Stimulated activated CD8-positive, alpha-beta memory T cell treated with anti-CD3 and anti-CD28 coated beads, Interleukin-15, amount 100 ng/mL, for 24 hours (primary cell): ENCODE measurements at places on chromosomes 13 and 19.

DNA sequence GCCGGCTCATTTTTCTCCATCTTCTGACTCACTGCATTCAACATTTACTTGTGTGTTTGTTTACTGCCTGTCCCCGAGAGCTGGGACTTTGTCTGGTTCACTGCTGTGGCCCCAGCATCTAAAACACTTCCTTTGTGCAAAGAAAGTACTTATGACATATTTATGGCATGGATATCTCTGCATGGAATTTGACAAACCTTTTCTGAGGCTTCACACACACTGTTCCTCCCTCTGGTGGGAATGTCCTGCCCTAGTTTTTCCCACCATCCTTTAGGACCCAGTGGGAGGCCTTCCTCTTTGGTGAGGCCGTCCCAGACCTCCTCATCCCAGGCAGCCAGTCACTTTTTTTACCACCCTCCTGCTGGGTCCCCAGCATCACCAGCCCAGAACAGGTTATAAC is 1.4 kb upstream of the SRRM5 start:
- DNase-seq = no peak

GRCh38 chr13:107069108-107069776 is 501.3 kb upstream of the ARGLU1 start:
- no peak for DNase-seq

GRCh38 chr19:362683-363082 is 18.1 kb upstream of the MIER2 start:
- no peak for DNase-seq

DNA sequence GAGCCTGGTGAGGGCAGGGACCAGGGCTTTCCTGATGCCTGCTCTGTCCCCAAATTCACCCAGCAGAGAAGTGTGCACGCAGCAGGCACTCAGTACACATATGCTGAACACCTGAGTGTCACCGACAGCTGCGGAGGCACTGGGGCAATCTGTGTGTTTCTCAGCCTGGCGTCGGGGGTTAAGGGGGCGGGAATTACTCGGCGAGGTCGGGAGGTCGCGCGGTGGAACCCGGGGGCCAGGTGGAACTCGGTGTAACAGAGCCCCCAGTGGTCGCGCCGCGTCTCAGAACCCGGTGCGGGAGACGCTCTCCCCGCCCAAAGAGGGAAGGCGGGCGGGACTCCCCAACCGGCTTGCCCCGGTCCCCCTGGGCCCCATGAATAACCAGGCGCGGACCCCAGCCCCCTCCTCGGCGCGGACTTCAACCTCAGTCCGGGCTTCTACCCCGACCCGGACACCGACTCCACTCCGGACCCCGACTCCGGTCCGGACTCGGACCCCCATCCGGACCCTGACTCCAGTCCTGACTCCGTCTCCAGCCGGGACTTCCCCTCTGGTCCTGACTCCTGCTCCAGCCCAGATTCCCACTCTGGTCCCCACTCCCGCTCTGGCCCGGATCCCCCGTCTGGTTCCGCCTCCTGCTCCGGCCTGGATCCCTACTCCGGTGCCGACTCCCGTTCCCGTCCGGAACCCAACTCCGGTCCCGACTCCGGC is at the start of gene SELENOV:
TSS of gene SELENOV (plus strand) at position 300 of the 711 bp plus-strand sequence. CDS start at position 374, 74 bp downstream.
- no peak for DNase-seq

- DNase-seq = no peak
Observed at GRCh38 chr19:34313188-34313587, 51.8 kb upstream of the GPI start.

GRCh38 chr19:18765224-18765623 is 25.9 kb downstream of the COMP start:
- DNase-seq = no peak
